SW480 (cell line): ENCODE measurements at places on chromosomes 2 and 18.

DNA sequence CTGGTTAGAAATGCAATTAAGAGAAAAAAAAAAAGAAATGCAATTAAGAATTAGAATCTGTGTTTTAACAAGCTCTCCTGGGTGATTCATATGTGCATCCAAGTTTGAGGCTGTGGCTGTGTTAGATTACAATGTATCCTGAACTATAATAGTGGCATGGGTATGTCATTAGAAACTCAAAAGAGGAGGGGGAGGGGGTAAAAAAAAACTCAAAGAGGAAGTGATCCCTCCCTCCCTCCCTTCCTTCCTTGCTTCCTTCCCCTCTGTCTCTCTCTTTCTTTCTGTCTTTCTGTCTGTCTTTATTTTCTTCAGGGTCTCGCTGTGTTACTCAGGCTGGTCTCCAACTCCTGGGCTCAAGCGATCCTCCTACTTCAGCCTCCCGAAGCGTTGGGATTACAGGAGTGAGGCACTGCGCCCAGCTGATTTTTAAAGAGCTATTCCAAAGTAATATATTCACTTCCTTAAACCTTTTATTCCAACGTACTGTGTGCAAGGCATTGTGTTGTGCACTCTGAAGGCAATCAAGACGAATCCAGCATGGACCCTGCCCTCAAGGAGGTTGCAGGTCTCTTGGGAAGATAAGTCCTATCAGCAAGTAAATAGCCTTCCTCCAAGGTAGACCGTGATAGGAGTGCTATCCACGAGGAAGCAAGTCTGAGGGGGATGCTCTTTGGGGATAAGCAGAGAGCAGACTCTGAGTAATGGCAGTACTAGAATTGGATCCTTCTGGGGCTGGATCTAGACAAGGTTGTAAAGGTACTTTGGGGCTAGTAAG lies 35.9 kb upstream of the MCFD2 start:
- DNase-seq: no peak

DNA sequence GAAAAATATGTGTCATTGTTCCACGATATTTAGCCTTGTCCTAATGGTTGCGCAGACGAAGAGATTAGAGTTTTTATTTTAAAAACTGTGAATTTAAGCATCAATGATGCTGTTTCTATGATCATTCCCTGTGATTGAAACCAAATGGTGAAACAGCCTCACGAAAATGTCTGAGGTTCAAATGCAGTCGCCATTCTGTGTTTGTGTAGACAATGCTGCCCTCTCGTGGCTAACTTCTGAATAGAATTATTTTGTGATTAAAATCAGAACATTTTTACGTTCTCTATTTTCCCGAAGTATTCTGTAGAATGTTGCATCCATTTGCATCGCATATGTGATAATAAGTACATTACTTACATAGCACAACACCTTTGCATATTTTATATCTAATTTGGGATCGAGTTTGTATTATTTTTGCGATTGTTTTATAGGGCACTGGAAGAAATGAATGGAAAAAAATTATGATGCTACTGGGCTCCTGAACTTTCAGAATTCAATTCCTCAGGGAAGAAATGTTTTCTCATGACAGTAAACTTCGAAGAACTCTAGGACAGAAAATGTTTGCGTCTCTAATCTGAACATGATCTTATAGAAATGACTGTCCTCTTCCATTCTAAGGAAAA lies 54.8 kb upstream of the CREB1 start:
- peak; percentile 38 for DNase-seq

GRCh38 chr2:223944703-223945531 lies at the start of gene WDFY1:
WDFY1 (minus strand) TSS chr2:223945335; CDS start chr2:223945284, 51 bp downstream.
- DNase-seq: peak; percentile 79

GRCh38 chr2:69744456-69744855 lies 2.5 kb downstream of the ANXA4 start:
- DNase-seq: no peak

- no peak for DNase-seq
Measured at GRCh38 chr2:69300650-69301049, 86.4 kb downstream of the GFPT1 start.

DNA sequence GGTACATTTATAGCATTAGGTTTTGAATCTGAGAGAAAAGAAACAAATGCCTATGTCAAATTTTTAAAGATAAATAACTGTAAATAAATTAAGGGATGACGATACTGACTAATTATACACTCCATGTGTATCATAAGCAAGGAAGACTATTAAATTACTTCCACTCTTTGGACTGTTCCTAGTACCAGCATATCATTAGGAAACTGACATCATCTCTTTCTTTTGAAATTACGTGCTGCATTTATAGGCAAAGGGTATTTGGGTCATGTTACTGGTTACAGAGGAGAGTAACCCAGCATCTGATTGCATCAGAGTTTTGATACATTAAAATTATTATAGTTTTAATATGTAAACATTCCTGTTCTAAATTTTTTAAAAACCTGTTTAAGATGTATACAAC lies 309.7 kb downstream of the XIRP2 start:
- no peak for DNase-seq
